ENCODE measurements at places on chromosomes 11 and 22.

DNA sequence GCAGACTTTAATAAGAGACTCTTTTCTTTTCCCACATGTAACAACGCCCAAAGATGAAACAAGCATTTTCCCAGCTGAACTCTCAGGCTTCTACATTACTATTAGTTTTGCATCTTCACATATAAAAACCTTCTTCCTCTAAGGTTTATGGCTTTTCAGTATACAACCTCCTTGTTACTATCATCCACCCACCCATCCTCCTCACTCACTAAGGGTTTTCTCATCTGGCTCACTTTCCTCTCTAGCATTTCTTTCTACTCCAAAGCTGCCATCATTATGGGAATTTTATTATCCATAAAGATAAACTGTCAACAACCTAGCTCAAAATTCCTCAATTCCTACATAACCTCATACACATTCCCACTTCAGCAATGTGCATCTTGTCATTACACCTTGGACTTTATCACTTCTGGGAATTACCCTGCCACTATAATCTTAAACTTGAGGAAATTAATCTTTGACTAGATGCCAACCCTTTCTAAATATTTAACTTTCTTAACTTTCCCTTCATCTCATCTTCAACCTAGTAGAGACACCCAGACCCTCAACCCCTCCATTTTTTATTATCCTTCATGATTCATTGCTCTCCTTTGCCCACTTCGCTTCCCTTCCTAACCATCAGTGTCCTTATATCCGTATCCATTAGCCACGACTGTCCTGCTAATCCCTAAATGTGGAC is 30.9 kb downstream of the MTMR2 start:
- no peak for DNase-seq

GRCh38 chr11:118267486-118267885 is 3.4 kb upstream of the MPZL2 start:
- no peak for DNase-seq

DNA sequence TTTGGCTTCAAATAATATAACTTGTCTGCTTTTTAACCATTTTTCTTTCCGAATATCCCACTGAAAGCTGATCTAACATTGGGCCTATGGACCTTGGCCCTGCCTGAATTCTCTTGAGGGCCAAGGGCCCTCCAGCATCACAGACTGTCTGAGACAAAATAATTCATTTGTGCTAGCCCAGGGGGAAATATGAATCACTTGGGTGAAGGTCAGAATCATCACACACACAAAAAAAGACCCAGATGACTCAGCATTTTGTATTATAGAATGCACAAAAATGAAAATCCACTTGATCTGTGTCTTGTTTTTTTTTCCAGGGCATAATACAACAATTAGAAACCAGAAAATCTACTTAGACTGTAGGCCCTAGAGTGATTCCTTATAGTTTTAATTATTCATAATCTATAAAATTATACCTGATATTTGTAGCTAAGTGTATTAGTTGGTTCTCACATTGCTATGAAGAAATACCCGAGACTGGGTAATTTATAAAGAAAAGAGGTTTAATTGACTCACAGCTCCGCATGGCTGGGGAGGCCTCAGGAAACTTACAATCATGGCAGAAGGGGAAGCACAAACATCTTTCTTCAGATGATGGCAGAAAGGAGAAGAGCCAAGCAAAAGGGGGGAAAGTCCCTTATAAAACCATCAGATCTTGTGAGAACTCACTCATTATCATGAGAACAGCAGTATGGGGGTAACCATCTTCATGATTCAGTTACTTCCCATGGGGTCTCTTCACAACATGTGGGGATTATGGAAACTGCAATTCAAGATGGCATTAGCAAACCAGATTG is 15.6 kb upstream of the RDX start:
- DNase-seq, result no peak

- DNase-seq, result no peak
Observed at GRCh38 chr11:131186629-131187101, 183.8 kb upstream of the NTM start.

DNA sequence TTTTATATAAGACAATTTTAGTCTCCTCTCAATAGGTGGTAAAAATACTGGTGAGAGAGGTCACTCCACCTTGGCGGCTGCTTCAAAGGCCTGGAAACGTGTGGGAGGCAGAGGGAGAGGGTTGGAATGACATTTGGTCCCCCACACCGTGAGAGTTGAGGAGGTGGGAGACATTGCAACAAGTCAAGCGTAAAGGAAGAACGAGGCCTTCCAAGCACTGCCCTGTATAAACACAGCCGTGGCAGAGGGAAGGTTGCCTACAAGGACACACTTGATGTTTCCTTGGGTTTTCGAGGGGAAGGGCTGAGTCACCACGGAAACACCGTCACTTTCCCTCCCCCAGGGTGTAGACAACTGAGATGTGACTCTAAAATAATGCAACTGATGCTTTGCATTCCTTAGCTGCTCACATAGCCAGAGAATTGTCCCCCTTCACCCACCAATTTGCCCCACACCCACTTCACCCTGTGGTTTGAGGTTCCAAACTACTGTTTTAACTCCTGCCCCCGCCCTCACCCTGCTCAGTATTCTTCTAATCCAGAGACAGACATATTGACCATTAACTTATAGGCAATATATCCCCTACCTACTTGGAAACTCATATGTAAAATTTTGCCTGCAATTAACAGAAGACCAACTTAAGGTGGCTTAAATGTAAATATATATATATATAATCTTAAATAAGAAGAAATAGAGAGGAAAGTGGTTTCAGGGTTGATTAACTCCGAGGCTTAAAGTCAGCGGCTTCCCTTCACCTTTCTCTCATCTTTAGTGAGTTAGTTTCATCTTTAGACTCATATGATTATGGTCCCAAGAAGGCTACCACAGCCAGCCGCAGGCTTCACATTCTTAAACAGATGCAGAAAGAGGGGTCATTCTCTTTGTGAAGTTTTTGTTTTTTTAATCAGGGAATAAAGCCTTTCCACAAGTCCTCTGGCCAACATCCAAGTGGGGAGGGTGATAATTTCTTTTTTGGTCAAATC is 54.1 kb upstream of the BDNF start:
- no peak for DNase-seq

GRCh38 chr22:25100402-25100801 is 99.3 kb upstream of the CRYBB3 start:
- DNase-seq, result no peak

DNA sequence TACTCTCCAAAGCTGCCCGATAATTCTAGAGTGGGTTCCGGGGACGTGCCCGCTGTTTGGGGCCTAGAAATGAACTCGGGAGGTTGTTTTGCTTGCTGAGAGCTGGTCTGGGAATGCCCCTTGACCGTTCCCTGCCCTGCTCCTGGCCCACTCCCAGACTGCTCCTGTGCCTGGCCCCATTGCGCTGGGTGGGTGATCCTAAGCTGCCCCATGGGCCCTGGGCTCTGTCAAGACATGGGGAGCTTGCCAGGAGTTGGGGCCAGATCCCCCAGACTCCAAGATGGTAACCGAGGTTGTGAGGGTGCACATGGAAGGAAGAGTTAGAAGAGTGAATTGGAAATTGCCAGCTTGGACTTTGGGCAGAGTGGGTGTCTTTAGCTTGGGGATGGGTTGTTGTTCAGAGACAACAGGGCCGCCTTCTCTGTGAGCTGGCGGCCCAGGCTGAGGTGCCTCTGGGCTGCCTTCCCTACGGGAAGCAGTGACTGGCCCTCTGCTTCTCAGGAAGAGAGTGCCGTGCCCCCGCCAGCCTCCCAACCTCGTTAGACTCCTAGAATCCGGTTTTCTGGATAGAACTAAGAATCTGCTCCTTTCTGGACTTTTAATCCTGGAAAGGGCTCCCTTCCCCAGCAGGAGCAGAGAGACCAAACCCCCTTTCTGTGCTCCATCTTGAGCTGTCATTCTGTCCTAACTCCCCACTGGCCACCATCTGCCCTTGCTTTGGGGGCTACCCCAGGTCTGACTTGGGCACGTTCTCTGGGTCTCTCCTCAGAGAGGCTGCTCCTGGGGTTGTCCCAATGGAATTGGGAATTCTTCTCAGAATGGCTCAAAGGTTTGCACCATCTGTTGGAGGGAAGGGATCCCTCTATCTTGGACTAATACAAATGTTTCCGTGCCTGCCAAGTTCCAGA is 1.8 kb downstream of the ST3GAL4 start:
- DNase-seq, result no peak

DNA sequence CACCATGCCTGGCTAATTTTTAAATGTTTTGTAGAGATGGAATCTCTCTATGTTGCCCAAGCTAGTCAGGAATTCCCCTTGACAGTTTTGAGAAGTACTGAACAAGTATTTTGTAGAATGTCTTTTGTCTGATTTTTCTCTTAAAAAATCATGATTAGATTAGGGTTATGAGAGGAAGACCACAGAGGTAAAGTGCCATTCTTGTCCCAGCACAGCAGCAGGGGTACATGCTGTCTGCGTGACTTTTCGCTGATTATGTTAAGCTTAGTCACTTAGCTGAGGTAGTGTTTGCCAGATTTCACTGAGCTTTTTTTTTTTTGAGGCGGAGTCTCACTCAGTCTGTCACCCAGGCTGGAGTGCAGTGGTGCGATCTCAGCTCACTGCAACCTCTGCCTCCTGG is 13.6 kb upstream of the NUP160 start:
- no peak for DNase-seq

GRCh38 chr11:119615003-119615881 is 113.8 kb downstream of the NECTIN1 start:
- no peak for DNase-seq

DNA sequence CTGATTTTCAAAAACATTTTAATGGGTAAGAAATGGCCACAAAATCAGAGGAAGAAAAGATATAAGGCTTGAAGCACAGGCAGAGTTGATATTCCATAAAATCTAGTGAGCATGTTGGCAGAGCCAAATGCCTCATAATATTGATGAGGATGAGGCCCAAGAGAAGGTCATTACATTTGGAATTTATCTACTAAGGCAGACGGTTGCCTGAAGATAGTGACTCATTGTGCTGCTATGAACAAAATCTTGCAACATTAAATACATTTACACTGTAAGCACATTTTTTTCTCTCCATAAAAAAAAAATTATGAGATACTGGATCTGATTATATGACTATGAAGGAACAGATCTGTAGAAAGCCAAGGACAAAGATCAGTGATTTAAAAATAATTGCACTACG is 881.4 kb upstream of the CHORDC1 start:
- DNase-seq, result no peak

DNA sequence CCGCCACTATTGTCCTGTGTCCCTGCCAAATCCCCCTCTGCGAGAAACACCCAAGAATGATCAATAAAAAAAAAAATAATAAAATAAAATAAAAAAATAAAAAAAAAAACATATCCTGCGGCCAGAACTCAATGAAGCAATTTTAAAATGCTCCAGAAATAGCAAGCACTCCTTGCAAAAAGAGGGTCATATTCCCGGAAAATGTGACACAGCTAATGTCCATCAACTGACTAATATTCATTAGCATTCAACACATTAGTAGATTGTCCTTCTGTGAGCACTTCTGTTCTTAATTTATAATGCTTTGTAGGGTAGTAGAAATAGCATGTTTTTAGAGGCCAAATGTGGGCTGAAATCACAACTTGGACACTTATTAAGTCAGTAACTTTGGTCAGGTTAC is 252.3 kb upstream of the SESN3 start:
- DNase-seq, result no peak

DNA sequence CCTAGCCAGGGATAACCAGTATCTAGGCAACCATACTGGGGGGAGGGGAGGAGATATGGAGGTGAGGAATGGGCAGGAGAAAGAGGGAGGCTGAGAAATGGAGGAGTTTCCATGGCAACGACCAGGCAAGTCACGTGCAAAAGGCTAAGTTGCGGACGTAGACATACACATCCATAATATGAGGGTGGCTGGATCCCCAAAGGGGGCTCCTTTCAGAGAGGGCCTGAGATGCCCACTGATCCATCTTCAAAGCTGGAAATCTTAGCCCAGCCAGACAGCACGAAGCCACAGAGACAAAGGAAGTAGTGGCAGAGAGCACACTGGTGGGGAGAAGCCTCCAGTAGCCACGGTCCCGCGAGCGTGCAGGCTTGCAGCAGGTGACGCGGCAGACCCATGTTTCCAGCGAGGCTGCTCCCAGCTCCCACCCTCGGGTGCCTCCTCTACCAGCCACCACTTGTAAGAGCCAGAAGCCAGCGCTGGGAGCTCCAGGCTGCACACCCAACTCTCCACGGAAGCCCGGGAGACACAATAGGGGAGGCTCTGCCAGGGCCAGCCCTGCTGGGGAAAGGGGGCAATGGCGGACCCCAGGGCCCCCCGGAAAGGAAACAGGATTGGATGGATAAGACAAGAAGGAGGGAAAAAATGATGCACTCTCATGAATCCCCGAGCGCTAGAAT is 938 bp downstream of the FXYD6 start:
- no peak for DNase-seq

- DNase-seq, result no peak
Observed at GRCh38 chr22:19988965-19989724, 27.5 kb downstream of the ARVCF start.

Measured in sciatic nerve (tissue), 2 donors.